Activated T-cell treated with anti-CD3 and anti-CD28 coated beads for 24 hours (primary cell): ENCODE measurements at places on chromosomes 7 and 10.

- no peak for DNase-seq
These were observed 1247.8 kb downstream of the GATA3 start for GRCh38 chr10:9302140-9302746.

DNA sequence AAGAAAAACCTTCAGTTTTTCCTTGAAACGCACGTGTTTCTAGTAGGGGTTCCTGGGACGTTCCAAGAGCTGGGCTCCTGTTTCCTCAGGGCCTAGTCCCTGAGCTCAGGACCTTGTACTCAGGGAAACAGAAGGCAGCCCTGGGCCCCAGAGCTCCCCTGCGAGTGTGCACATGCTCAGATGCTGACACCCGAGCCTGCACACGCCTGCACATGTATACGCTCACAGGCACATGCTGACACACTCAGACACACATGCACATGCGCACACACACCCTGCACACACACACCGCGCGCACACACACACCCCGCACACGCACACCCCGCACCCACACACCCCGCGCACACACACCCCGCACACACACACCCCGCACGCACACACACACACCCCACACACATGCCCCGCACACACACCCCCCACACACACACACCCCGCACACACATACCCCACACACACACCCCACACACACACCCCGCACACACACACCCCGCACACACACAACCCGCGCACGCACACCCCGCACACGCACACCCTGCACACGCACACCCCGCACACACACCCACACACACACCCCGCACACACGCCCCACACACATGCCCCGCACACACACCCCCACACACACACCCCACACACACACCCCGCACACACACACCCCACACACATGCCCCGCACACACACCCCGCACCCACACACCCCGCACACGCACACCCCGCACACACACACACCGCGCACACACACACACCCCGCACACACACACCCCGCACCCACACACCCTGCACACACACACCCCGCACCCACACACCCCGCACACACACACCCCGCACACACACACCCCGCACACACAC lies 52.2 kb downstream of the CALML3 start:
- no peak for DNase-seq

DNA sequence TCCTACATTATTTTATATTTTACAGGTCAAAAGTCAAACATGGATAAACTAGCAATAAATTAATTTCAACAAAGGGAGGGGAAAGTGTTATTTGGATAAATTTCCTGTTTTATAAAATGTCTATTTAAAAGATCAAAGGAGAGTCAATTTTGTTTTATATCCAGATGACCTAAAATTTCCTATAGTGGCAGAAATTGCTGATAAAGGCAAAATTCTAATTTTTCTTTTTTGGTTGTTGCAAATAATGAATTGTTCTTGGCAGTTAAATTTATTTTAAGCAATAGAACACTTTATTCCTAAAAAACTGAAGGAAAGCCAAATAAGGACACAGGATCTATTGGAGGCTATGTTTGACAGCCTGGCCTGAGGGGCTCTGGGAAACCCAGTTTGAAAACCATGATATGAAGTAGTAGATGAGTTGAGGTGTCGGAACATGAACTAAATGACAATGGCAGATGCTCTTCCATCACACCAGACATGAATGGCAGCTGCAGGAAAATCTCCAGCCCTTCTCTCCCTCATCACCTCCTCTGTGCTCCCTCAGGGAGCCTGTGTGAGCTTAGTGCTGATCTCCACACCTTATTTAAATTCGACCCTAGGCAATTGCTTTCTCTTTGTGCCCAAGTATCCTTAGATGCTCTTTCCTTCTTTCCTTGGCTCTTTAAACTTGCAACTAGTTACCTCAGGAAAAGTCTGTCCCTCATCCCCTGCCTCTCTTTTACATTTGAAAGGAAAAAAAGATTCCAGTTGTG lies 395.0 kb downstream of the THSD7A start:
- DNase-seq: no peak

DNA sequence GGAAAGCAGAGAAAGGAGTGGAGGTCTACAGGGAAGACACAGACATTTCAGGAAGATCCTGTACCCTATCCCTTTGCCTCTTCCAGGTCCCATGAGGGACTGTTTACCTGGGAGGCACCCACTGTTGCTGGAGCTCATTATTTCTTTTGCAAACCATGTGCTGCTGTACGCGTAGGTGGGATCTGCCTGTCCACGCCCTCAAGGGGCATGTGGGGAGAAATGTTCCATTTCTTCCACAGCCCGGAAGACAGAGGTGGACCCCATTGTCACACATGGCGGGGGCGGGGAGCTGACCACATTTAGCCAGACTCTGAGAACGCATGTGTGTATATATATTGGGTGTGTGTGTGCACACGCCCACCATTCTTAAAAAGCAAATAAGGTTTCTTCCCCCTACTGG lies 2.0 kb downstream of the PLXNA4 start:
- DNase-seq: no peak

- no peak for DNase-seq
These were observed 153.7 kb downstream of the CDK14 start for GRCh38 chr7:90749774-90750173.

DNA sequence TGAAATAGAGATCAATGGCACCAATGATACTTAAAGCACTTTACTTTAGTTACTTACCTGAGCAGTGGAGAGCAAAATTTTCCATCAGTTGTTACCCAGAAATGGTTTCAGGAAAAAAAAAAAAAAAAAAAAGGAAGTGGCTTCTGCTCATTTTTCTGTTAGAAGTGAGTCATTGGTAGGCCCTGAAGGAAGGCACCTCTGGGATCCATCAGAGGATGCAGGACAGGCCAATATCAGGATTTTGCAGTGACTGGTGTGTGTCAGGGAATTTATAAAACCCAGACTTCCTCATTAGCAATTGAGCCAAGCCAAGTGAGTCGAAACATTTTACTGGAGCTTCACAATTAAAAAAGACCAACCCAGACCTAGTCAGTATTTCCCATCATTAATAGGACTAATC lies 2.3 kb upstream of the SMIM30 start:
- DNase-seq: no peak

GRCh38 chr10:129768437-129769355 lies 195.4 kb downstream of the EBF3 start:
- DNase-seq: no peak

DNA sequence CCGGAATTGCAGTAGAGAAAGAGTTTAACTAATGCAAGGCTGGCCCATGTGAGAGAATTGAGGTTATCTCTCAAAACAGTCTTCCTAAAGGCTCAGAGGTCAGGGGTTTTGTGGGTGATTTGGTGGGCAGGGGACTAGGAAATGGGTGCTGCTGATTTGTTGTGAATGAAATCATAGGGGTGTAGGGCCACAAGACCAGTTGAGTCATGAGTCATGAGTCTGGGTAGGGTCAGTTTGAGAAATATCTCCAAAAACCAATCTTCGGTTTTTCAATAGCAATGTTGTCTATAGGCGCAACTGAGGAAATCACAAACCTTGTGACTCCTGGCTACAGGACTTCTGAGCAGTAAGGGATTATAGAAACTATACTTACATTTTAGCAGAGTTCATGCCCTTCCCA lies 460.0 kb upstream of the NRP1 start:
- DNase-seq: no peak

DNA sequence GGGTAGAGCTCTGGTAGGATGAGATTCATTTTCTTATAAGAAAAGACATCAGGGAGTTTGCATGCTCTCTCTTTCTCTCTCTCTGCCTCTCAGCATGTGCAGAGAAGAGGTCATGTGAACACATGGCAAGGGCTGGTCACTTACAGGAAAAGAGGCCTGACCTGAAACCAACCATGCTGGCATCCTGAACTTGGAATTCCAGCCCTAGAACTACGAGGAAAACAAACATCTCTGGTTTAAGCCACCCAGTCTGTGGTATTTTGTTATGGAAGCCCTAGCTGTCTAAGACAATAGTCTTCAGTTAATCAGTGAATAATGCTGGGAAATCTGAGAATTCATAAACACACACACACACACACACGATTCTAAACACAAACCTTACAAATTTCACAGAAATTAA lies 1104.2 kb upstream of the LRRN3 start:
- no peak for DNase-seq

- DNase-seq: no peak
These were observed 428.2 kb downstream of the PARD3 start for GRCh38 chr10:34386921-34387320.

- peak; percentile 68 for DNase-seq
These were observed 25.3 kb downstream of the CCDC6 start for GRCh38 chr10:59880971-59881510.

DNA sequence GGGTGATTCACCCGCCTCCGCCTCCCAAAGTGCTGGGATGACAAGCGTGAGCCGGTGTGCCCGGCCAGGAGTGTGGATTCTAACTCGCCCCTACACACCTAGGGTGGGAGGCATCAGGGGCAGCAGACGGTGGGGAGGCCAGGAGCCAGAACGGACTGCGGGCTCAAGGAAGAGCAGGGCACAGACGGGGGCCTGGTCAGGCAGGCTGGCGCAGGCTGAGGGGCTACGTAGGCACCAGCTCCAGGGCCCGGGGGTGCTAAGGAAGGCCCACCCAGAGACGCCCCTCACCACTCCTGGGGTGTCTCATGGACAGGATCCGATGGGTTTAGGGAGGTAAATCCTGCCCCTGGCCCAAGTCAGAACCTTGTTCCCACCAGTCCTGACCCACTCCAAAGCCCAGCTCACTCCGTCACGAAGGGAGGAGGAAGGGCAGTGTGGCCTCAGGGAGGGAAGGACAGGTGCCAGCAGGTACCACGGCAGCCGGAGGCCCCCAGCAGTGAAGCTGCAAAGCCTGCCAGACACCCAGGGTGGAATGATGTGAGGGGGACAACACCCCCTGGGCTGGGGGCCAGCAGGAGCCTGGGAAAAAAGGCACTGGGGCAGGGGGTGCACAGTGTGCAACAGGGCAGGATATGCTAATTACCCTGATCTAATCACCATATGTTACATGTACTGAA lies 251.4 kb downstream of the MAD1L1 start:
- DNase-seq: no peak

DNA sequence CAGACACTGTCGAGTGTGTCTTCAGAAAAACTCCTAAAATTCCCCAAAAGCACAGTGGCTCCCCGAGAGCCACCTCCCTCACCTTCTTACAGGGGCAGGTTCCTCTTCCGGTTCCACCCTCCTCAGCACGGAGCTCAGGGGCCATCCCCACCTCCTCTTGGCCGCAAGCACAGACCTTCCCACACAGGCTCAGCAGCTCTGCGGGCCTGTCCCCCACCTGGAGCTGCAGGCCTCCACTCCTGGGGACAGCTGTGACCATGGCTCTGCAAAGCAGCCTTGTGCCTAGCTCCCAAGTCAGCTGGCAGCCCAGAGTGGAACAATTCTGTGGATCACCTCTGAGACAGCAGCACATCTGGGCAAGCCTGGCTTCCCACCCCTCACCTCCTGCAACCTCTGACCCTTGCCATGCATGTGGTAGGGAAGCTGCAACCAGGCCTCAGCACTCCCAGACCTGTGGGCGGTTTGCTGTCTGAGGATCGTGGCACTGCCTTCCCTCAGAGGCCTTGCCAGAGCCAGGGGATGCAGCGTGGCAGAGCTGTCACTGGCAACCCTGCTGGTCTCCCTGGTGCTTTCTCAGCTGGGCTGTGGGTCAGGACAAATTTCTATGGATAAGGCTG lies 79.7 kb downstream of the ALOX5 start:
- no peak for DNase-seq

DNA sequence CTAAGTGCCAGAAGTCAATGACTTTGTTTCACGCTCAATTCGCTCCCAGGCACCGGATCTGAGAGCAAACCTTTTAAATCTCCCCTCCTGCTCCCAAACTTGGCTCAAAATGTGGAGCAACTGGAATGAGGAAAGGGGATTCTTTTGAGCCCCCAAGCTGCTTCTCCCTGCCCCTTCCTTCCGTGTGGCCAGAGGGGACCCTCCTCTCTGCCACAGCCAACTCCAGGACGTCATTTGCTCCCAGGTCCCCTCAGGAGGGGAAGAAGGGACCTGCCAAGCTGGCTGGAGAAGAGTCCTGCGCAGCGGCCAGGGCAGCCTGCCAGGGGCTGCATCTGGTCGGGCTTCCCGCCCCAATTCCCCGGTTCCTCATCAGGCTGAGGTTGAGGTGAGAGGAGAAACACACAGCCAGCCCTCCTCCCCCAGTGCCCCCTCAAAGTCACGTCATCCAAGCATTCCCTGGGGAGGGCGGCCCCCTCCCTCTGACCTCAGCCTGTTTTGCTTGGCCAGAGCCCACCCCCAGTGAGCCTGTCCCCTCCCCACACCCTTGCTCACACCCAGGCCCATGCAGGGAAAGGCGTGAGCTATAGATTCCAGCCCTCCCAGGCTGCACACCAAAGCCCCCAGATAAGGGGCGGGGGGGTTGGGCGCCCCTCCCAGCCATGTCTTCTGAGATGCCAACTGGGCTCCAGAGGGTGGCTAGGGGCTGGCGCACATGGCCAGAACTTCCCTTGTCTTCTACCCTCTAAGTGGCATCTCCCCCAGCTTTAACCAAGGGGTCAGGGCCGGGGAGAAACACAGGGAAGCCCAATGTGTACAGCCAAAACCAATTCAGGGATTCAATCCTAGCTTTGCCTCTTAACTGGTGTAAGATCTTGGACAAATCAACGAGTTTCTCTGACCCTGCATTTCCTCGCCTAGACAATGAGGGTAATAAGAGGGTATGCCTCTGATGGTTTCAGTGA lies 35.0 kb downstream of the SH3PXD2A start:
- no peak for DNase-seq

GRCh38 chr10:116663342-116663741 lies 42.6 kb downstream of the PNLIPRP2 start:
- no peak for DNase-seq

DNA sequence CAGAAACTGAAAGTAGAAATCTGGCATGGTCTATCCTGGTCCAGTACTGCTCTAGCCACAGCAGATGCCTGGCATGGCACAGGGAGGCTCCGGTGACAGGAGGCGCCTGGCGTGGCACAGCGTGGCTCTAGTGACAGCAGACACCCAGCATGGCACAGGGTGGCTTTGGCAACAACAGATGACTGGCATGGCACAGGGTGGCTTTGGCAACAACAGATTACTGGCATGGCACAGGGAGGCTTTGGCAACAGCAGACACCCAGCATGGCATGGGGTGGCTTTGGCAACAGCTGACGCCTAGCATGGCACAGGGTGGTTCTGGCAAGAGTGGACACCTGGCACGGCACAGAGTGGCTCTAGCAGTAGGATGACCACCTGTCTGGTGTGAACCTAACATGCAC lies 480.5 kb upstream of the FOXK1 start:
- no peak for DNase-seq

DNA sequence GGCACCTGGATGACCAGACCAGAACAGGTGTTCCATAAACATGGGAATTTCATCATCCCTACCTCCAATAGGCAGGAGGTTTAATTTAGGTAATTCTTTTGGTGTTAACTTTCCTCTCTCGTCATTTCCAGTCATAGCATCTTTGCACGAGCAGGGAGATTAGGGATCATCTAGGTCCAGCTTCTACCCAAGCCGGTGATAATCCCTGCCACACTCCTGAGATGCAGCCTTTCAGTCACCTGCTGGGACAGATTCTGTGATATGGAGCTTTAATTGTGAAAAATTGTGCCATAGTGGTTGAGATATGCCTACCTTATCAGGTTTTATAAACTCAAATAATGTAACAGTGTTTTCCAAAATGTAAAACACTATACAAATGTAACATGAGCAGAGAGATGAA lies 191.8 kb upstream of the AOAH start:
- DNase-seq: no peak
